ENCODE measurements at places on chromosomes 3 and 15. TPM values are rescaled to one million over a fixed set of nuclear protein-coding genes. Genes with fewer than 3 reads are reported as not detected.

Gene KLHL25
- 14.4 TPM for total RNA-seq

Gene GOLGA6A
- total RNA-seq = not detected

Gene SCN5A
- 0.44 TPM for total RNA-seq

Gene MST1R
- 2.4 TPM for total RNA-seq

Gene ZMYND10
- total RNA-seq = 1.7 TPM

Gene SLC2A2
- total RNA-seq = not detected

Gene DUOXA1
- 2.4 TPM for total RNA-seq

Gene ACTC1
- 2.1 TPM for total RNA-seq

Gene GRAMD2A
- 1.7 TPM for total RNA-seq

Gene ZNF280D
- 60.6 TPM for total RNA-seq

All from tibial nerve (tissue), 4 donors.